ENCODE measurements at places on chromosomes 13 and 19.
A peak's percentile ranks its signal among the peaks of the same experiment; 100 is the strongest.

DNA sequence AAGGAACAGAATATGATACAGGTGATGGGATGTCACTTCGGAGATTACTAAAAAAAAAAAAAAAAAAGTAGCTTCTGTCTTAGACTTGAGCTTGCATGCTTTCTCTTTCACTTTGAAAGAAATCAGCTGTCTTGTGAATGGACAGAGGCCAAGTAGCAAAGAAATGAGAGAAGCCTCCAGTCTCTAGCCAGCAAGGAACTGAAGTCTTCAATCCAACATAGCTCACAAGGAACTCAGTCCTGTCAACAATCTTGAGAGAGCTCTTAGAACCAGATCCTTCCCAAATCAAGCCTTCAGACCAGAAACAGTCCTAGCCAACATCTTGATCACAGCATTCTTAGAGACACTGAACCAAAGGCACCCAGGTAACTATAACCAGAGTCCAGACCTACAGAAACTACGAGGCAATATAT is 7.7 kb downstream of the N4BP2L2 start:
- no peak for DNase-seq

GRCh38 chr19:11848200-11848593 is 329 bp upstream of the ZNF439 start:
- no peak for DNase-seq

DNA sequence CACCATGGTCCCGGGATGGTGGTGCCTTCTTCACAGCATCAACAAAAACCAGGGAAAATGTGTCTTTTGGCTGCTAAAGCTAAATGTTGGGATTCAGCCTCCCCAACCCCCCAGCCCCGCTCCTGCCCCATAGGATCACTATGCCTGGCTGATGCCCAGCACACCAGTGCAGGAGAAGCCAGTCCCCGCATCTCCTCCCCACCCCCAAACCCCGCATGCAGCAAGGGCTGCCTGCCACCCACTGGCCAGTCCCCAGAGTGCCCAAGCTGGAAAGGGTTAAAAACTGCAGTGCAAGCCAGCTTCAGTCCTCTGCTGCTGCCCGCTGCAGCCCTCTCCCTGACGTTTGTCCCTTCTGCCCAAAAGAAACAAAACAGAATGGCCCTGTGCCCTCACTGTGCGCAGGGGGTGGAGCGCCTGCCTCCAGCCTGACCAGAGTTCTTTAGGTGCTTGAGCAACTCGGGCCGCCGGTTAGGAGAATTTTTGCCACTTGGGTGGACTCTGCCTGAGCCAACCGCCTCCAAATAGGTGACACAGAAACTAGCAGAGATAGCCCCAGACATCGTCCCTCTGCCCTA is 3.7 kb downstream of the CALM3 start:
- no peak for DNase-seq

DNA sequence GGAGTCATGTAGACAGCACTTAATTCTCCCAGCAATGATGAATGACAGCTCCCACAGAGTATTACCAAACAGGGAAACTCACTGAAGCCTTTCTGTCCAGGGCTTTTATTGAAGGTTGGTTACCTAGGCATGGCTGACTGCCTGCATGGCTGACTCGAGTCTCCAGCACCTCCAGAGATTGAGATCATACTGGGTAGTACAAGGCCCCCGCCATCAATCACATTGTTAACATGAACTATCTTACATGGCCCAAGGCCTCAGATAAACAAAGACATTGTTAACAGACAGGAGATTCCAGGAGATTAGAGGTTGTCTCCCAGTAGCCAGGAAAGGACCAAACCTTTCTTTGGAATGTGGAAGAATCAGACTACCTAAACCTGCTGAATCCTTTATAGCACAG is 128.3 kb upstream of the LSM14A start:
- DNase-seq: no peak

GRCh38 chr19:13103581-13104359 is 1.1 kb upstream of the LYL1 start:
- no peak for DNase-seq

DNA sequence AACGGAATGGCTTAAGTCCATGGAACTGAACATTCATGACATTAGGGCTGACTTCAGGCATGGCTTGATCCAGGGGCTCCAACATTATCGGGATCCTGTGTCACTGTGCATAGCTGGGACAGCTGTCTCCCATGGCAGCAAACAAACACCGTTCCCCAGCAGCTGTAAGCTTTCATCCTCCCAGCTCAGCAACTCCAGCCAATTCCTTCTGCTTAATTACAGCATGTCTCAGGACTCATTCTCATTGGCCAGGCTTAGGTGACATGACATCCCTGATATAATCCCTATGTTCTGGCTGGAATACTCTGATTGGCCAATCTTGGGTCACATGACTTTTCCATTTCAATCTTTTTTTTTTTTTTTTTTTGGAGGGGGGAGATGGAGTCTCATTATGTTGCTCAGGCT is 10.9 kb upstream of the TLE5 start:
- DNase-seq: no peak

- peak; percentile 61 for DNase-seq
Measured at GRCh38 chr19:2261438-2262172, 5.4 kb upstream of the JSRP1 start.

DNA sequence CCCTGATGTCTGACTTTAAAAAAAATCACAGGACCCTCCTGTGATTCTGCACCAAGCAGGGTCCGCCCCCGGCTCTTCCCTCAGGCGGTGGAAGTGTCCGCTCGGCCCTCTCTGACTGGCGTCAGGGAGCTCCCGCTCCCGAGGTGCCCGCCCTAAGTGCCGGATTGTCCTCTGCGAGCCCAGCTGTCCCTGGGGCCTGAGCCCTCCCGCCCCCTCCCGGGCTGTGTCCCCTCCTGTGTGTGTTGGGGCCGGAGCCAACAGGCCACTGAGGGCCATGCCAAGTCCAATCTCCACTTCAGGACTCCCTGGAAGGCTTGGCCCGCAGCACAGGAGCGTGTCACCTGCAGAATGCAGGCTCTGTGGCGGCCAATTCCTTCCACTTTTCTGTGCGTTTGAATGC is 25.4 kb downstream of the MAP2K2 start:
- DNase-seq: no peak

DNA sequence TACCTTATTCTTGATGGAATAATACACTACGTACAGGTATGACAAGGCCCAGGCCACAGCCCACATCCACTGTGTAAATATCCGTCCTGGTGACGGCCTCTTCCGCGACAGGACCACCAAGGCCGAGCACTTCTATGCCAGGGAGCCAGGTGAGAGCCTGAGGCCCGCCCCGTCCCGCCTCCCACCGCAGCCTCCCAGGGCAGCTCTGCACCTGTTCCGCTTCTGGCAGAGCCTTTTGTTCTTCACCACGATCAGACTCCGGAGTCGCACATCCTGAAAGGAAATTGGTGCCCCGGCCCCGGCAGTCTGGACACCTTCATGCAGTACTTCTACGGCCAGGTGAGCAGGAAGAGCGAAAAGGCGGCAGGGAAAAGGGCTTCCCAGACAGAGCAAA is 10.6 kb upstream of the ZNF358 start:
- DNase-seq: no peak

DNA sequence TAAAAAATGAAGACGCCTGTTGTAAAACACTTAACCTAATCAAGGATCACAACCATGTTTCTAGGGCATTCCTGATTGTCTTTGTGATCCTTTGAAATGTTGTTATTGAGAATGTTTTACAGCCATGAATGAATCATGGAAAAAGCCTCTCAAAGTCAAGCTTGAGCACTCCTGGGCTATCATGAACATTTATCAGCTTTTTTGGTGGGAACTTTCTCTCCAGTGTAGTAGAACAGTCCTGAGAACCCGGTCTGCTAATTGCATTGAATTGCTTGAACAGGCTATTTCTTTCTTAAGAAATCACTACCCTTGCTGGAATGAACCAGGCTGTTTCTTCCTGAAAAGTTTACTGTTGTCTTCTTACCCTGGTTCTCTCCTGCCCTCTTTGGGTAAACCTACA is 516.5 kb downstream of the FGF9 start:
- no peak for DNase-seq

DNA sequence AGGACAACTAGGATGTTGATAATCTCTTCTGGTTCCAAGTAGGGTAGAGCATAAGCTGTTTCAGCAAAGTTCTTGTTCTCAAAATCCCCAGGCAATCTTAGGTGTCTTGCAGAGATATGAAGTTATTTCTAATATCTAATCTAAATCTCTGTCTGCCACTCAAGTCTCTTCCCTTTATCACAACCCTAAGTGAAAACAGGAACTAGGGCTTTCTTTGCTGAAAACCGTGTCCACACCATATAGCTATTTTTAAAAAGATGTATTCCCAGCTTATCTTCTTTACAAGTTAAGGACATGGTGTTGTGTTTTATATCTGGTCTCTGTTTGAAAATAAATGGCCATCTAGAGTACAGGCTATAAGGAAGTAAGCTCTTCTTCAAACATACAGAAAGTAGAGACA is 11.3 kb upstream of the RNASEH2B start:
- DNase-seq: no peak

GRCh38 chr13:40120781-40121180 is 465.3 kb downstream of the COG6 start:
- DNase-seq: no peak

DNA sequence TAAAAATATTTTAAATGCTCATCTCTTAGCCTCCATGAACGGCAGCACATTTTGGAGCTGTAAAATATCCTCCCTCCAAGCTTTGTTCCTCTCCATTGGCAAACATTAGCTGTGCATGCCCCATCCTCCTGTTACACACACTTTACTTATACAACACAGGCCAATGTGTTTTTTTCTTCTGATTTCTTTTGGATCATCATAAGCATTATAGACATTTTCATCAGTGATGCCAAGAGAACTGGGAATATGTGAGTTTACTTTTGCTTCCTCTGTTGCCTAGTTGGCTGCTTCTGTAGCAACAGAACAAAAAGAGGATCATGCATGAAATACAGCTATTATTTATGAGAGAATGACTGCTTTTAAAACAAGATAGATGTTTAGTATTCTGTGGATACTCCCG is 142.6 kb downstream of the PCDH9 start:
- no peak for DNase-seq

- DNase-seq: no peak
Measured at GRCh38 chr19:34118879-34119748, 53.2 kb upstream of the LSM14A start.

GRCh38 chr13:31627097-31627845 is 112.1 kb upstream of the RXFP2 start:
- no peak for DNase-seq

DNA sequence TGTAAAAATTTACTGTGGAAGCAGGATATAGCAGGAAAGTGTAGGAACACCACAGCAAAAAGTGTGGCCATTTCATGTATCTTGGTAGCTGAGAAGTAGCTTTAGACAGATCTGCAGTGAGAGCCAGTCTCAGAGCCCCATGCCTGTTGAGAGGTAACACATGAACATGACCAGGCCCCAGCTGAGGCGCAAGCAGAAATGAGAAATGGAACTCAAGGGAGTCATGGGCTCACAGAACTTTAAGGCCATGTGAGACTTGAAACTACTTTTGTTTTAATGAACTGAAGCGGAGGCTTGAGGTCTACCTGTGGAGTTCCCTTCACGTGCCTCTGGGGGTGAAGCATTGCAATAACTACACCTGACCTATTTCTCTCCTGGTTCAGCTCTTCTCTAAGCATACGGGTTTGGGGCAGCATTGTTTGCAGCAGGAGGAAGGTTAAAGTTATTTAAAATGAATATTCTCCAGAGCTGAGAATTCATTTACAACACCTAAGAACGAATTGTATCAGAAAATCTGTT is 3.3 kb downstream of the MYO16 start:
- DNase-seq: no peak

DNA sequence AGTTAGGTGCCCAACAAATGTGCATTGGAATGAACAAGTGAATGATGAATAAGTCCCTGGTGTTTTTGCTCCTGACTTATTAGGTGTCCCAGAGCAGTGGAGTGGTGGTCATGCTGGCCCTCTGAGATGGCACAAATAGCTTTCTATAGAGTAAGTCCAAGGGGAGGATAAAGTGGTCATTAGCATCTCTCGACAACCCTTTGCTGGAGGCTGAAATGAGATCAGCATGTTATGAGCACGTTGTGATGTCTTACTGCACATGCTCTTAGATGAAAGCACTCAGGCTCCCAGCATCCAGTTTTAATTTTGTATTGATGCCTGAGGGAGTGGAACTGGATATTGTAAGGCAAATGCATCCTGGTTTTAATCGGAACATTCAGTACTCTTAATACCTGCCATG is 326.2 kb downstream of the RFC3 start:
- DNase-seq: no peak

DNA sequence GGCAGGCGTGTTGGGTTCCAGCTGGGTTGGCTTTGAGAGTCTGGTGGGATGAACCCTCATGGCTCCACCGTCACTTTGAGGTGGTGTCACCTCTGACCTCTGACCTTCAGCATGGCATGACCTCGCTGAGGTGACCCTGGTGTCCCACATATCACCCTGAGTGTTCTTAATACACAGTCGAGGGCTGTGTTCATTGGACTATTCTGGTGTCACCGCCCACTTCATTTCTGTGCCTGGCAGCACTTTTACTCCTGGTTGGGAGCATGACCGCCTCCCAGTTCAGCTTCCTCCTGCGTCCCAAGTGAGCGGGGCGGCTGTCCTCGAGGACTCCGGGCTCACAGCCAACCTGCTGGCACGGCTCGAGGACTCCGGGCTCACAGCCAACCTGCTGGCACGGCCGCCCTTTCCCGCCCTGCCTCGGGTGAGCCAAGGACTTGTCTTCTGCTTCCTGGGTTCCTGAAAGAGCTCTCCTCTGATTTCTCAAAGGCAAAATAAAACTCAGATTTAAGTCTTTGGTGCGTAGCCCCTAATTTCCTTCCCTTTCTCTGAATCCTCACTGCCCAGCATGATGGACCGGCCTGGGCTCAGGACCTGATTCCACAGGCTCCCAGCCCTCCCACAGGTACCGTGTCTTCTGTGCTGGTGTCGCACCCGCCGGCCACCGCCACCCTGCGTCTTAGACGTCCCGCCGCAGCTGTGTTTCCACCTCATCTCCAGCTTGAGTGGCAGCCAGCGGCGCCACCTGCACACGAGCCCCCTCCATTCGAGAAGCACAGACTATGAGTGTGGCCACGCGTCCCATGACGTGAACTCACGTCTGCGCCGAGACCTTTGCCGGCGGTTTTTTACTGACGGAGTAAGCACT is 10.4 kb downstream of the ATP4B start:
- no peak for DNase-seq

- DNase-seq: no peak
Measured at GRCh38 chr19:30373593-30373992, 1.4 kb downstream of the ZNF536 start.

GRCh38 chr19:28471731-28472510 is 741.0 kb downstream of the UQCRFS1 start:
- no peak for DNase-seq

DNA sequence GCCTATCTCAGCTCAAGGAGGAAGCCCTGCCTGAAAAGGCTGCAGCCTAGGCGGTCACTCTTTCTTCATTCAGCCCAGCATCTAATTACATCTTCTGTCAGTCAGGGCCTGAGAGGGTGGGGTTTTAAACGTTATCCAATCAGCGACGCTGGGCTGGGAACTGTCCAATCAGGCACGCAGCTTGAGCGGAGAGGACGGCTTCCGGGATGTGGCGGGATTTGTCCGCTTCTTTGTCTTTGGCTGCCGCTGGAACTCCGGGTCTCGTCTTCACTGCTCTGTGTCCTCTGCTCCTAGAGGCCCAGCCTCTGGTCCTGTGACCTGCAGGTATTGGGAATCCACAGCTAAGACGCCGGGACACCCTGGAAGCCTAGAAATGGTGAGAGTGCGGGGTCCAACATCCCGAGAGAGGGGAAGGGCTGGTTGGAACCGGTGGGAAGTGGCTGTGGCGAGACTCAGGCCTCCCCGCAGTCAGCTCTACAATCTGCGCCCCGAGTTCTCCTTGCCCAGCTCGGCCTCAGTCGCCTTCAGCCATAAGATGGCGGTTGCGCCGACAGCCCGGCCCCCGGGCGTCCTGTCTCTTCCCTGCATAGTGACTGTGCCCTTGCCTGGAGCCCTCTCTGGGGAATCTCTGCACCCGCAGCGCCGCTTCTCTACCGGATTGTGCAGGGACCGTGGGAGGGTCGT is at the start of gene ZNF738:
ZNF738 (plus strand) TSS at position 233 of the 684 bp plus-strand sequence; CDS start at position 374, 141 bp downstream.
- peak; percentile 79 for DNase-seq
